ENCODE measurements at places on chromosomes 12 and 14.

DNA sequence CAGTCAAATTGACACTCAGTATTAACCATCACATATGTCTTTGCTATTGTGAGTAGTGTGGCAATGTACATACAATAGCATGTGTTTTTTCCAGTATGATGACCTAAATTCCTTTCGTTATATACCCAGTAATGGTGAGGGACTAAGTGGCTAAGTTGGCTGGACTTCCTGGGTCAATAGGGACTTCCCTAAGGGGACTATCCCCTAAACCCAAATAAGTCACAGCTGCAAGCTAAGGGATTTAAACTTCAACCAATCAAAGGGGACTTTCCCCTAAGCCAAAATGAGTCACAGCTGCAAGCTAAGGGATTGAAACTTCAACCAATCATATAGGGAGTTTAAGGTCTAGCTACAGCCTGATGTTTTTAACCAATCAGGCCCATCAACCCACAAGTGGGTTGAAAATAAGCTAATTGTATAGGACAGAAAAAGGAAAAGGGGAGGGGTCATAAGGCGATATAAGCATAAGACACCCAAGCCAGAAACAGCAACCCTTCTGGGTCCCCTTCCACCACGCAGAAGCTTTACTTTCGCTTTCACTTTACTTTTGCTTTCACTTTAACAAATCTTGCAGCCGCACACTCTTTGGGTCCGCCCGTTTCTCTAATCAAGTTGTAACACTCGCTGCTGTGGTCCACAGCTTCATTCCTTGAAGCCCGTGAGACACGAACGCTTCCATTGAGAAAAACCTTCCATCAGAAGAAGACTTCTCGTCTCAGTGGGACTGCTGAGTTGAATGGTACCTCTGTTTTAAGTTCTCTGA is 404.4 kb downstream of the FLRT2 start:
- DNase-seq, result peak; percentile 75

DNA sequence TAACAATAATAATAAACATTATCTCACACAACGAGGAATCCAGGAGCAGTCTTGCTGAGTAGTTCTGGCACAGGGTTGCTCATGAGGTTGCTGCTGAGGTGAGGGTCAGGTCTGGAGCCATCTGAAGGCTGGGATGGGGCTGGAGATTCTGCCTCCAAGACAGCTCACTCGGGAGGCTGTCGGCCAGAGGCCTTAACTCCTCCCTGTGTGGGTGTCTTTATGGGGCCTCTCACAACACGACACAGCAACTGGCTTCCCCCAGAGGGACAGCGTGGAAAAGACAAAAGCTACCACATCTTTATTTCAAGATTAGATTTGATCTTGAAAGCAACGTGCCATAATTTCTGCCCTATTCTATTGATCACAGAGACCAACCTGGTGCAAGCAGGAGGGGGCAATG is 7.2 kb upstream of the CD4 start:
- peak; percentile 4 for DNase-seq

- DNase-seq, result no peak
Observed at GRCh38 chr12:107029081-107029480, 42.1 kb upstream of the MTERF2 start.

DNA sequence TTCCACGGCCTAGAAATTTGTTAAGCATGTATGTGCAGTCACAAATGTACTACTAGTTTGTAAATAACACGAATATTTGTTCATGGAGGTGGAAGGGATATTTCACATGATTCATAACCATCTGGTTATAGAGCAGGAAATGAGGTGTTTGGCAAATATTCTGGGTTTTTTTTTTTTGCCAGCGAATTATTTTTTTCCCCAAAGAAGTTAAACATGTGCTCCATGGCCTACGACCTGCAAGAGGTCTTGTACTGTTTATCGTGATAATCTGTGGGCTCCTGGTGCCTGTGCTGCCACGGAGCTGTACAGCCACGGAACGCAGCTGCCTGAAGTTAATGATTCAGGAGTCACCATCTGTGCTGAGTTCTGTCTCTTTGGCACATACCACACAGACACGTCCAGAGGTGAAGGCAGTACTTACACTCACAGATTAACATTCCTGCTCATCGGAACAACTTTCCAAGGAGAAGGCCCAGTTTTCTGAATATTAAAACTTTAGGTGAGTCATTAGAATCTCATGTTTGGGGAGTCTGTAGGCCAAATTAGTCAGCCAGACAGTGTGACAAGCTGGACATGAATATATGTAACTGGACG is 156.3 kb downstream of the TMX1 start:
- DNase-seq, result no peak

- no peak for DNase-seq
Observed at GRCh38 chr14:94192536-94192935, 18.4 kb downstream of the PPP4R4 start.

- no peak for DNase-seq
Observed at GRCh38 chr12:66915306-66915904, 236.5 kb upstream of the GRIP1 start.

DNA sequence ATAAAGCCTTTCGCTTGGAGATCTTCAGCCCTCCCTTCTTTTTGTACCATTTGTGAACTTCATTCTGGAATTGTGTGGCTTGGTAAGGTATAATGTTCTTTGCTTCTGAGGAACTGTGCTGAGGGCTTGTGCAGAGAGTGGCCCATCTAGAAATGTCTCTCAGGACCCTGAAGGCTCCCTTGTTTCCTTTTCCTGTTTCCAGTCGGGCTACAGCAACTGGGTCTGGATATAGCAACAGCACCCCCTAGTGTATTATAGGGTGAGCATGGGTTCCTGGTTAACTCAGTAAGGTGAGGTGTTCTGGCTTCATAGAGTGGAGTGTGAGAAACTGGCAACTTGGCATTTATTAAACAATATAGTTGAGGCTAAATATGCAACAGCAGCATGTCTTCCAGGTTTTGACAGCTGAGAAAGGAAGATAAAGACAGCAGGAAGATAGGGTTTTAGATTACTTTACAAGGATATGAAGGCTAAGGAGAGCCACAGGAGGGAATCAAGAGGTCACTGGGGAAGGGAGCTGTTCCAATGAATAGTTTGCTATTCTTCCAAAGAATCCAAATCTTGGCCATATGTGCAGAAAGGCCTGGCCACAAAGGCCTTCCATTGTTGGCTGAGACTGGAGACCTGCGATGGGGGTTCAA is 49.1 kb upstream of the RNU6-8 start:
- peak; percentile 71 for DNase-seq

GRCh38 chr14:74860899-74861733 is 14.8 kb downstream of the PROX2 start:
- DNase-seq, result peak; percentile 82

DNA sequence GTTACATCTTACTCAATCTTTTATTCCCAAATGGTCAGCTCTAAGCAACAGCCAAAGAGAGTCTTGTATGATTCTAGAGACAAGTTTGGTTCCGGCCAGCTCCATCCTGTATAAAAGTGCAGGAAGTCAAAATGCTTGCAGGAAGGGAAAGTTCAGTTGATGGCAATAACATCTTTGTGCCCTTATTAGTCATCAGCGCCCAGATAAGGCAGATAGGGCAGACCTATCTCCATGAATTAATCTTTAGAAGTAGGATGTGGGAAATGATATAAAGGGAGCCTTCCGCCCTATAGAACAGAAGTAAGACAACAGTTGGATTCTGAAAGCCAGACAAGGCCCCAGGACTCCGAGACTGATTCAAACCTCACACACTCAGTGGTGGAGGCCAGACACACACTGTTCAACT is 6.4 kb downstream of the GNS start:
- no peak for DNase-seq
